Activated naive CD4-positive, alpha-beta T cell (primary cell): ENCODE measurements at places on chromosomes 16 and 17.

- no peak for DNase-seq
Observed at GRCh38 chr16:87067836-87068761, 249.1 kb downstream of the C16orf95 start.

DNA sequence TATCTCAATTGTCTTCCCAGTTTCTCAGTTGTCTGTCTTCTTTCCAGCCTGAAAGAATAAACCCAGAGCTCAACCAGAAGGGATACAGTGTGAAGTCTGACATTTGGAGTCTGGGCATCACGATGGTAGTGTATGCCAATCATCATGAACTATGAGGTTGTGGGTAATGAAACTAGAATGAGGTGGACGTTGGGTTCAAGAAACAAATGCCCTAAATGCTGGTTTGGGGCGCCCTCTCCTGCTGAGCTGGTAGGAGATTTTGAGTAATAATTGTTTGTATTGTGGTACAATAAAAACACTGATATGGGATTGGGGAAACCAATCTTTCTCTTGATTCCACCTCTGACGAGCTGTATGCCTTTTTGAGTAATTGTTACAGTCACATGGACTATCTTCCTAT is 110.4 kb downstream of the MAP2K6 start:
- no peak for DNase-seq

DNA sequence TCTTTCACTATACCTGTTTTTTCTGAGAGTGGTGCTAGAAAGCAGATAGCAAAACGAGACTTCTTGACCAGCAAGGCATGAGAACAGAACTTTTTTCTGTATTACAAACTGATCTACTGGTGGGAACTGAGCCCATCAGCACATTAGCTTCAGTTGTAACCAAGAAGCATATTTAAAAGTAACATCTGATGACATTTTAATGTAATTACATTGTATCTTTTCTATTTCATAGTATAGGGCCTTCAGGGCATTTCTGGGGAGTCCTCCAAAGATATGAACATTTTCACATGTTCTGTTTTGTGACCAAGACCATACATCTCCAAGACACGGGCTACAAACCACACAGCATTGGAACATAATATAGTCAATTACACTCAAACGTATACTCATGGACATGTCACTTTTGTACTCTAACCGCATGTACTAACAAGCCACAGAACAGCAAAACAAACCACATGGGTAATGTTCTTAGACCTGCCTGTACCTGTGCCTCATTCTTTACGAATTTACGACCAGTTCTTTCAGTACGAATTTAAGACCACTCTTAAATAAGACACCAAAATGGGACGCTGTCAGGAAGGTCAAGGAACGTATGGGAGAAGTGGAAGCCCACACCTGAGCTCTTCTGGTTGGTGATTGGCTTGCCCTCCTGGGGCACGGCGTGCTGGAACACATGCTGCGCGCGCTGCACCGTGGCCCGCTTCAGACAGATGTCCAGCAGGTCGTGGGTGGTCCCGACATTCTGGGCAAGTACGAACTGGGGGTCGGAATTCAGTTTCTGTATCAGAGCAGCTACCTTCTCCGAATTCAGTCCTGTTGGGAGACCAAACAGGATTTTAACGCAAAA is 825 bp downstream of the BLMH start:
- DNase-seq = no peak

GRCh38 chr16:87033021-87033471 is 284.1 kb downstream of the C16orf95 start:
- no peak for DNase-seq

GRCh38 chr17:13601322-13601775 is 380 bp downstream of the HS3ST3A1 start:
- DNase-seq = no peak

DNA sequence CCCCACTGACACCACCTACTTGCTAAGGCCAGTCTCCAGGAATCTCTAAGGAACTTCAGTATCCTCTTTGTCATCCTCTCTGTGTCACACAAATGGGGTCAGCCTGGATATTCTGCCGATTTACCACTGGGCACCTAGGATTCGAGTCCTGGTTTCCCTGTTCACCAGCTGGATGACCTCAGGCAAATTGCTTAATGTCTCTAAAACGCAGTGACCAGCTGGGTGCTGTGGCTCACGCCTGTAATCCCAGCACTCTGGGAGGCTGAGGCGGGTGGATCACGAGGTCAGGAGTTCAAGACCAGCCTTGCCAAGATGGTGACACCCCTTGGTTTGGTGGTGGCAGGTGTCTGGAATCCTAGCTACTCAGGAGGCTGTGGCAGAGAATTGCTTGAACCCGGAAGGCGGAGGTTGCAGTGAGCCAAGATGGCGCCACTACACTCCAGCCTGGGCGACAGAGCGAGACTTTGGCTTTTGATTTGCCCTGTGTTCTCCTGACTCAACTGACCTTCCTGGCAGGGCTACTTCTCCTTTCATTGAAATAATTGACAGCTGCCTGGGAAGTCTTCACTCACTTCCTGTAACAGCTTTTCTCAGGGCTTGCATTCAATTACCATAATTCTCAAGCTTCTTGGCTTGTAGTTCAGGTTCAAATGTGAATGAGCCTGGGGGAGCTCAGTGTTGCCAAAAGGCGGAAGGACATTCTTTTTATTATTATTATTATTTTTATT is 15.4 kb downstream of the SYCE1L start:
- DNase-seq = no peak
